SHP77 (cell line): ENCODE measurements at places on chromosomes 5 and 9.

- DNase-seq = no peak
Measured at GRCh38 chr5:118637947-118638670, 350.2 kb downstream of the DTWD2 start.

- no peak for DNase-seq
Measured at GRCh38 chr5:177232358-177232757, 71.2 kb downstream of the RAB24 start.

DNA sequence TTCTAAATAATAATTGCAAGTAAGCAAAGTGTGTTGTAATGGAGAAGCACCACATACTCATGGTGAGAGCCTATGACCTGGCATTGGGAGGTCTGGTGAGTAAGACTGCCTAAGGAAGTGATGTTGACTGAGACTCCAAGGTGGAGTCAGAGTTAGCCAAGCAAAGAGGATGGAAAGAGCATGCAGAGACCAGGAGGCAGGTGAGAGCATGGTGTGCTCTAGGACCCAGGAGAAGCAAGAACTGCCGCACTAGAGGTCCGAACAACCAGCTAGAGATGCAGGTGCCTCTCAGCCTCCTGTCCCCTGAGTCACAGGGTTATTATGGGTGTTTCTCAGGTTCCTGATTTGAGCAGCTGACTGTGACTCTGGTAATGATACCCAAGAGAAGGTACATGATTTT lies 27.3 kb downstream of the ANP32B start:
- peak; percentile 51 for DNase-seq

- DNase-seq = no peak
Measured at GRCh38 chr9:91677331-91677730, 253.7 kb upstream of the NFIL3 start.

DNA sequence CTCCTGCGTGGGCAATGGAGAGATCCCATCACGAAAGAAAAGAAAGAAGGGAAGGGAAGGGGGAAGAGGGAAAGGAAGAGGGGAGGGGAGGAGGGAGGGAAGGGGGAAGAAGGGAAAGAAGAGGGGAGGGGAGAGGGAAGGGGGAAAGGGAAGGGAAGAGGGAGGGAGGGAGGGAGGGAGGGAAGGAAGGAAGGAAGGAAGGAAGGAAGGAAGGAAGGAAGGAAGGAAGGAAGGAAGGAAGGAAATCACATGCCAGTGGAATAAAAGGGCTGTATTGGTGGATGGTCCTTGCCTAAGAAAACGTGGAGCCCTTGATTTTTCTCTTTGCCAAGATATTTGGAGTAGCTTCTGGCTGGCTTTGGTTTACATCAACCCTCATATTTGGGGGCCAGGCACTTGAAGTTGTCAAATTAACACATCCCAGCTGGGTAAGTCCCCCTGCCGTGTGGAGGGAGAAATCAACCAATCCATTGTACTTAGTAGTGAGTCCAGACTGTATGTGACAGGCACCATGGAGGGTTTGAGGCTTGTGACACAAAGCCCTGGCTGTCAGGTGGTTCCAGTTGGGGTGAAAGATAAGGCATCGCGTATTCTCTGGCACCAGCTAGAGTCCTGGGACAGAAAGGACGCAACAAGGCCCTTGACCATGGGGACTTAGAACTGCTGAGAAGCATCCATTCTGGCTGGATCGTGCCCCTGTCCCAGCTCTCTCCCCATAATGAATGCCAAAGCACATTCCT lies 23.7 kb downstream of the IDNK start:
- no peak for DNase-seq

- no peak for DNase-seq
Measured at GRCh38 chr5:152900332-152900731, 495.3 kb upstream of the NMUR2 start.

DNA sequence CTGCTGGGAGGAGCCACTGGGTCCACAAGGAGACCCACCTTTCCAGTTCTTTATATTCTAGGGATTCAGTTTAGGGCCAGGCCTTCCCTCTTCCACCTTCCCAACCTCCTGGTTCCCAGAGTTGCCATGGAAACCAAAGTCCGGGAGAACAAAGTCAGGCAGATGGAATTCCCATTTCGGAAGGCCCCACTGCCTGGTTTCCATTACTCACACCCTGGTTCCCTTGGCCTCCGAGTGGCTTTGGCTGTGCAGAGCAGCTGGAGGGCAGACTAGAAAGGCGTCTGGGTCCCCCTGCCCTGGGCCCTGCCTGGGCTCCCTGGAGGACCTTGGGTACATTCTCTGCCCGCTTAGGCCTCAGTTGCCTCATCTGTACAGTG lies 136.1 kb downstream of the RGS3 start:
- DNase-seq = no peak

GRCh38 chr9:110241260-110241857 lies 14.9 kb downstream of the TXN start:
- no peak for DNase-seq

DNA sequence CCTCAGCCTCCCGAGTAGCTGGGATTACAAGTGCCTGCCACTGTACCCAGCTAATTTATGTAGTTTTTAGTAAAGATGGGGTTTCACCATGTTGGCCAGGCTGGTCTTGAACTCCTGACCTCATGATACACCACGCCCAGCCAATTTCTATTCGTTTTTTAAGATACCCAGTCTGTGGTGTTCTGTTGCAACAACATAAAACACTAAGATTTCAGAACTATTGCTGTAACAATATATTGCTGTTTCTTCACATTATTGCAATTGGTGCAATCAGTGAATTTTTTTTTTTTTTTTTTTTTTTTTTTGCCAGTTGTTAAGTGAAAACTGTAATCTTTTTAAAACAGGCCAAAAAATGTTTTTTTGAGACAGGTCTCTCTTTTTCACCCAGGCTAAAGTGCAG lies 9.9 kb downstream of the SRP19 start:
- DNase-seq = no peak

DNA sequence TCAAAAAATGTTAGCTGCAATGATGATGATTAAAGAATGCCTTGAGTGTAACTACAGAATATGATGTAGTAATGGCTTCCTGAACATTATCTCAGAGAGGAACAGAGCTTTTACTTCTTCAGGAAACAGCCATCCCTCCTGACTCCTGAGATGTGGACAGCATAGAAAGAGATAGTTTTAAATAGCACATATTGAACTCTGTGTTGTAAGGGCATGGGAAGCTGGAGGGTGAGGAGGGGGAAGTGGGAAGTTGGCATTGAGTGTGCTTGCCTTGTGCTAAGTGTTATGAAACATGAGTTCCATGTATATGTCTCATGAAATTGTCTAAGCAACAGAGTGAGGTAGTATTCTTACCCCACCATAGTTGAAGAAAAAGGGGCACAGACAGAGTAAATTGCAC lies 161.5 kb upstream of the SLC28A3 start:
- DNase-seq = no peak

- DNase-seq = no peak
Measured at GRCh38 chr5:104347119-104347708, 784.6 kb upstream of the NUDT12 start.

GRCh38 chr5:173866858-173867679 lies 21.1 kb upstream of the CPEB4 start:
- DNase-seq = no peak

DNA sequence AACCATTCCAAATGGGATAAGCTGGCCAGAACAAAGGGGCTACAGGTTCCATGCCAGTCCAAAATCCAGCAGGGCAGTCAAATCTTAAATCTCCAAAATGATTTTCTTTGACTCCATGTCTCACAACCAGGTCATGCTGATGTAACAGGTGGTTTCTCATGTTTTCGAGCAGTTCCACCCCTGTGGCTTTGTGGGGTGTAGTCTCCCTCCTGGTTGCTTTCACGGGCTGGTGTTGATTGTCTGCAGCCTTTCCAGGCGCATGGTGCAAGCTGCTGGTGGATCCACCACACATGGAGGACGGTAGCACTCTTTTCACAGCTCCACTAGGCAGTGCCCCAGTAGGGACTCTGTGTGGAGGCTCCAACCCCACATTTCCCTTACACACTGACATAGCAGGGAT lies 425.5 kb upstream of the FTMT start:
- DNase-seq = no peak

GRCh38 chr9:136886610-136887597 lies 588 bp downstream of the TRAF2 start:
- no peak for DNase-seq

DNA sequence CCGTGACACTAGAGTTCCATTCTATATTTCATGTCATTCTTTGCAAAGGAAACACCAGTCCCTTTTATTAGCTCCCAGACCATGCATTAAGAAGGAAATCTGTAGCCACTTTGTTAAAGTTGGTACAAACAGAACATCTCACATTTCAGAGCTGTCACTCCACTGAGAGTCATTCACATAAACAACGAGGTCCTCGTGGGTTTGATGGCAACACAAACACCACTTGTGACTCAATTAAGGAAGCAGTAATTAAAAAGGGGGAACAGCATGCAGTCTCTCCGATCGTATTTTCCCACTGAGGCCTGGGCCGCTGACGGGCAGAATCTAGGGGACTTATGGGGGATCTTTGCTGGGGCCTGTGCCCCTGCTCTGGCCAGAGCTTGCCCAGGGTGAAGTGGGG lies 94.2 kb upstream of the ZNF618 start:
- no peak for DNase-seq

GRCh38 chr5:124007675-124008398 lies 495.9 kb downstream of the CSNK1G3 start:
- no peak for DNase-seq

DNA sequence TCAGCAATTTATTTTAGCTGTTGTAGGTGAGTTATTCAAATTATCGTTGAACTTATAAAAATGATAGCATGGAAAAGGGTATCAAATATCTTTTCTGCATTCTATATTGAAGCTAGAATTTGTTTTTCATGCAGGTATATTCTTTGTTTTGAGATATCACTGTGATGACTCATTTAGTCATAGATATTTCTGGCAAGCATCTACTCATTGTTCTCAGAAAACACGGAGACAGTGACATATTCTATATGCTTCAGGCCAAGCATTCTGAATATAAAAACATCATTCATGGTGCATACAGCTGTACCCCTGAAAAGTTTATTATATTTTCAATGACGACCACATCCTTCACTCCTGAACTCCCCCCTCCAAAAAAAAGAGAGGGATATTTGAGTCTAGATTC lies 150.3 kb upstream of the GRIA1 start:
- no peak for DNase-seq

DNA sequence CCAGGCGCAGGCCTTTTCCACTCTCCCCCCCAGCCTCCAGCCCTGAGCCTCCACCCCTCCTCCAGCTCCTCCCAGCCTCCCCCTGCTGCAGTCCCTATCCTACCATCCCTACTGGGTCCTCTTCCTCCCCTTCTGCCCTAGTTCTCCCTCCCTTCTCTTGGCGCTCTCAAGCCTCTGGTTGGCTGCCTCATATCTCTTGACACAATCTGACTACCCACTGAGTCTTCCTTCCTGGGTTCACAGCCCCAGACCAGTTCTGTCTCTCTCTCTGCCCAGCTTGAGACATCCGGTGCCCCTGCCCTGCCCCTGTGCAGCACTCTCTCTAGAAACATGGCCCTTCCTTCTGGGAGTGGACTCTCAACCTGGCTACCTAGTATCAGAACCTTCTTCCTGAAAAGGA lies 76.2 kb downstream of the TSPAN17 start:
- DNase-seq = no peak

DNA sequence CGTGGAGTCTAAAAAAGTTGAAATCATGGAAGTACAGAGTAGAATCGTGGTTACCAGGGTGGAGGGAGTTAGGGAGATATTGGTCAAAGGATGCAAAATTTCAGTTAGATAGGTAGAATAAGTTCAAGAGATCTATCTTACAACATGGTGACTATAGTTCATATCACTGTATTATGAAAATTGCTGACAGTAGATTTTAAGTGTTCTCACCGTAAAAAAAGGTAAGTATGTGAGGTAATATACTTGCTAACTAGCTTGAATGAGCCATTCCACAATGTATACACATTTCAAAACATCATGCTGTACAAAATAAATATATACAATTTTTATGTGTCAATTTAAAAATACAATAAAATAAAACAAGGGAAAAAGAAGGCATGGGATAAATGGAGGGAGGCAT lies 392.1 kb downstream of the CAAP1 start:
- DNase-seq = no peak

DNA sequence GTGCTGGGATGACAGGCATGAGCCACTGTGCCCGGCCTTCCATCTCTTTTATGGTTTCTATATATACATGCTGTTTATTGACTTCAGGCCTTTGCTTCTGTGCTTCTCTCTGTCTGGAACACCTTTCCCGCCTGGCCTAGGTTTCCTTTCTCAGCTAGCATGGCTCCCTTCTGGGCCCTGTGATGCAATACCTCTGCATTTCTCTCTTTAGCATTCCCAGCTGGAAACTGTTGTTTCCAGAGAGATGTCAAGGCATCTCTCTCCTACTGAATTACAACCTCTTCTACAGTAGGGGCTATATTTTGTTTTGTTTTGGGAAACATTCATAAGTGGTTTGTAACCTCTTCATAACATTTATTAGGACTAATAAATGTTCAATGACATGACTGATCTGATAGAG lies 57.1 kb downstream of the RPS23 start:
- no peak for DNase-seq

- no peak for DNase-seq
Measured at GRCh38 chr9:7067169-7067568, 309.4 kb downstream of the KDM4C start.

- peak; percentile 5 for DNase-seq
Measured at GRCh38 chr5:53262348-53262970, 152.9 kb upstream of the MOCS2 start.

- DNase-seq = no peak
Measured at GRCh38 chr5:67581203-67581602, 384.6 kb upstream of the CD180 start.

DNA sequence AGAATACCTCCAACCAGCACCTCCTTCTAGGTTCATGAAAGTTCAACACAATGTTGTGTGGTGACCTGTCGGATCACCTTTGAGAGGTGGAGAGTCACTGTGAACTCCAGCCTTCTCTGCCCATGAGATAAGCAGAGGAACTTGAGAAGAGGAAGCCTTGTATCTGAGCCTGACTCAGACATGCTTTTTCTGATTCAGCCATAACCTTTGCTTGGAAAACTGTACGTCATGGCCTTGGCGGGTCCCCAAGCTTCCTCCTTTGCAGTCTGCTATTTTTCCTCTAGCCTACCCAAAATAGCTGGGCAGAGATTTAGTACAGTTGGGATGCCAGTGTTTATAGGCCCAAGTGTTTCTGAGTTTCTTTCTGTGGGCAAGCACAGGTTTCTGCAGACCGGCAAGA lies 274.7 kb downstream of the CETN3 start:
- DNase-seq = no peak

- DNase-seq = no peak
Measured at GRCh38 chr5:151214614-151215545, 9.0 kb downstream of the CCDC69 start.

DNA sequence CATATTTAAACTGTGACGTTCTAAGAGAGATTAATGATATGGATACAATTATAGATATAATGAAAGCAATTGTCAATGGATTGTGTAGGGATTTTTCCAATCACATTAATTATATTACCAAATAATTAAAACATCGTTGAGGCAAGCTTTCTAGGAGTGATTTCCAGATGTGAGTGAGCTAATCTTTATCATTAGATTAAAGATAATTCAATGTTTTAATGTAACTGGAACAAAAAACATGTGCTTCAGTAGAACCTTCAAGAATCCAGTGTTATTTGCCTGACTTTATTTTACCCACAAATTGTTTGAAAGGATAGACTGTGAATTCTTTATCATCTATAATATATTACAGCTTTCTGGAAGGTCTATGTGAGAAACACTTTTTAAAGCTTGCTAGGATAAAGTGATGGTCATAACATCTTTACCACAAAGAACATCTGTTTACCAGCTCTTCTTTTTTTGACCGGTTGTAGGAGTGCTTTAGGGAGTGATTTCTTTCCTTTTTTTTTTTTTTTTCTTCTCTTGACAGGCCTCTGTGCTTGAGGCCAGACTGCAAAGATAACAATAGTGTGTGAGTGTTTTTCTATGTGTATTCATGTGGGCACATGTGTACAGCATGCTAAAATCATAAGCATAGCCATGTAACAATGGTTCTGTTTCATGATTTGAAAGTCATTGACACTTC lies 35.0 kb downstream of the SNCAIP start:
- DNase-seq = no peak
